ENCODE measurements at places on chromosomes 13 and 19. TPM values are rescaled to one million over a fixed set of nuclear protein-coding genes. Genes with fewer than 3 reads are reported as not detected.

- no peak for DNase-seq
These were observed 105.1 kb downstream of the ZAR1L start for GRCh38 chr13:32210101-32210500.

KLC3 gene
- total RNA-seq: 5.6 TPM

DNA sequence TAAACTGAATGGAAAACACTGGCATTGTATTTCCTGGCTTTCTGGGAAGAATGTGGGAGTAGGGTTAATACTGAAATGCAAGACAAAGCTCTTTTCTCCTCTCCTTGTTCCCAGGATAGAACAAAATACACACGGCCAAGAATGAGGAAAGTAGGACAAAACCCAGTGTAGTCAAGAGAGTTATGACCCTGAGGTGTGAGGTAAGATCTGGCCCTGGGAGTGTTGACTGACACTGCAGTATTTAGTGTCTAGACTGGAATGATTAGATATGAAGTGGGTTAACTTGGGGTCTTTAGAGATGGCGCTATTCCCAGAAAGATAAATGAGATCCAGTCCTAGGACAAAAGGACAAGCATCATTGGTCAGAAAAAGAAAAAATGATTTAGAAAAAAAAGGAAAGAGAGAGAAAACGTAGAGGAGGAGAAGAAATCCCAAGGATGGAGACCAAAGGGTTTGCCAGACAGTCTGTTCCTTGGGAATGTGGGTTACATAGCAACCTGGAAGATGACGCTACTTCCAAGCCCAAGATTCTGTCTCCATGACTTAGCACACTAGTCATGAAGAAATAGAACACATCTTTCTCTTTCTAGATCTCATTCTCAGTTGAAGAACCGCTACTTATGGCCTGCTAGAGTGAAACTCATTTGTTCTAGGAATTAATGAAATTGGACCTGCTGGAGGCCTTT is 543.6 kb upstream of the GPC6 start:
- DNase-seq: no peak

GRCh38 chr19:35000647-35001501 is 751 bp downstream of the GRAMD1A start:
- no peak for DNase-seq

- DNase-seq: no peak
These were observed 223.8 kb downstream of the MAB21L1 start for GRCh38 chr13:35252536-35253205.

B3GNT8 gene
- total RNA-seq: 2.6 TPM

GRCh38 chr13:47025791-47026447 is 129.1 kb upstream of the HTR2A start:
- DNase-seq: no peak

DNA sequence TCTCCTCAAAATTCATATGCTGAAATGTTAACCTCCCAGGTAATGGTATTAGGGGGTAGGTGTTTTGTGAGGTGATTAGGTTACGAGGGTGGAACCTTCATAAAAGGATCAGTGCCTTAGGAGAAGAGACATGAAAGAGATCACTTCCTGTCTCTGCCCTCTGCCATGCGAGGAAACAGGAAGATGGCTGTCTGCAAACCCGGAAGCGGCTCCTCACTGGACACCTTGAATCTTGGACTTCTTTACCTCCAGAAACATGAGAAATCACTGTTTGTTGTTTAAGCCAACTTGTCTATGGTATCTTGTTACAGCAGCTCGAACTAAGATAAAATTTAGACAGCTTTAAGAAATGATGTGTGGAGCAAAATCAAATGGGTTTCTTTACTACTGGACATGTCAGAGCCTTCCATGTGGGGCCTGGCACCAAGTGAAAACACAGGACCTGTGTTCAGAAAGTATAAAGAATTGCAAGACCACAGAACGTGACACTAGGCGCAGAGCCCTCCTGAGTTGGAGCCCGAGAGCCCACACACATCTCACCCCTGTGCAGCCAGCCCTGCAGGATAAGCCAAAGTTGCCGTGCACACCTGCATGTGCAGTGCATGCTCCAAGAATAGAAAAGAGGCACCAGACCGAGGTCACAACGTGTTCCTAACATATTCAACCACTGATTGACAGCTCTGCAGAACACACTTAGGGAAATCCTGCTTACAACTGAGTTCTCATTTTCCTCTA is 112.5 kb upstream of the UQCRFS1 start:
- no peak for DNase-seq

SLITRK5 gene
- under 0.01 TPM for total RNA-seq

SOX21 gene
- total RNA-seq: not detected

DNA sequence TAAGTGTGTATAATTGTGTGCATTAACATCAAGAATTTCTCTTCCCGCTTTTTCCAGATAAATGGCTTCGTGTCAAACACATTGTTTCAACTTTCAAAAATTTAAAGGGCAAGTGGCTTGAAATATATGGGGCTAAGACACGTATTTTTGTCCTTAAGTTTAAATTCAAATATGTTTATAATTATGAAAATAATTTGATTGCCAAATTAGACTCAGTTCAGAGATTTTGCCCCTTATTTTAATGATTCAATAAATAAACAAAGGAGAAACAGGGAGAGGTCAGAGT is 1159.2 kb upstream of the MIR17HG start:
- DNase-seq: no peak

GRIN2D gene
- total RNA-seq: 0.33 TPM

- no peak for DNase-seq
These were observed 4.5 kb downstream of the CIC start for GRCh38 chr19:42273407-42274064.

DNA sequence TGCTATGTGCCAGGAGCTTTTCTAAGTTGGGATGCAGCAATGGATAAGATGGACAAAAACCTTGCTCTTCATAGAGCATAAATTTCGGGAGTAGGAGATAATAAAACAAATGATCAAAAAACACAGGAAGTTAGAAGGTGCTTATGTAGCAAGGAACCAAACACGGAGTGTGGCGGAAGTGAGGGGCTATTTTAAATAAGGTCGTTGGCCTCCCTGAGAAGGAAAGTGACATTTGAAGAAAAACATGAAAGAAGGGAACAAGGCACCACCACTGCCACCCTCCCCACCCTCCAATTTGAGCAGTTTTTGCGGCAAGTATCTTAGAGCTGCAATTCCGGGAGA is 3.2 kb upstream of the GSX1 start:
- DNase-seq: no peak
